ENCODE measurements at places on chromosomes 7 and 10.
A peak's percentile ranks its signal among the peaks of the same experiment; 100 is the strongest.

DNA sequence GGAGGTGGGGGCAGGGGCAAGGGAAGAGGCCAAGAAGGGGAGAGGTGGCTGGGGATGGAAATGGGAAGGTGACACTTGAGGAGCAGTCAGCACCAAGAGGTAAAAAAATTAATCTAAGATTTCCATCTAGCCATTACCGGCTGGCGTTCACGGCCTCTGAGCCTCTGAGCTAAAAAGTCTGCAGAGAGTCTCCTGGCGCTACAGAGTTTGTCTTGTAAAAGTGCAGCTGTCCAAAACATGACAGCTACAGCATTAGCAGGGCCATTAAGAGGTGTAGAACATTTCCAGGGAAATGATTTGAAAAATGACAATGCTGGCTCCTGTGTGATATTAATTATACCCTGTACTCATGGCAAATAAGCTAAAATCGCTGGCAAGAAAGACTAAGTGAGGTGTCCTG, 167.6 kb downstream of the LRMDA start:
- no peaks in the 10 kb centered on the region for H3K27me3 ChIP-seq
- H3K4me1 ChIP-seq: peaks cover 11% of the 10 kb centered on the region
- no peak for DNase-seq
- H3K4me3 ChIP-seq: no peak overlapping the region
- H3K36me3 ChIP-seq: no peaks in the 10 kb centered on the region

- H3K27ac ChIP-seq: no peak overlapping the region
- no peaks in the 10 kb centered on the region for H3K4me1 ChIP-seq
- no peak overlapping the region for H3K4me3 ChIP-seq
- no peaks in the 10 kb centered on the region for H3K27me3 ChIP-seq
- no peak for DNase-seq
These were observed 65.3 kb downstream of the LMBR1 start for GRCh38 chr7:156827587-156828203.

DNA sequence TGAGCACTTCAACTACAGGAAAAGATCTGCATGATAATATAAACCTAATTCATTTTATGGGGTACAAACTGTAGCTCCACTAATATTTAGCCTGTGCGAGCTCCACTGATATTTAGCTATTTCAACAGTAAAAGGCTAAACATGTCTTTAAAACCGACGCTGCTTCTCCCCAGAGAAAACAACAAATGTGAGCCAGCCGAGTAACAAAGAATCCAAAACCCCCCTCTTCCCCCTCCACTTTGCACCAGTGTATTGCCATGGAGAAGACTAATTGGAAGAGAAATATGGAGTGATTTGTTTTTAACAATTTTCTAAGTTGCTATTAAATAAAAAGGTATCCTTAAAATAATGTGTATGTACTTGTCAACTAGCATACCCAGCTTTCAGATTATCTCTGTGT, 136.7 kb downstream of the GFRA1 start:
- H3K27ac ChIP-seq: no peak overlapping the region
- H3K4me3 ChIP-seq: no peak overlapping the region
- no peaks in the 10 kb centered on the region for H3K27me3 ChIP-seq
- no peaks in the 10 kb centered on the region for H3K4me1 ChIP-seq
- no peak for DNase-seq
- H3K36me3 ChIP-seq: no peaks in the 10 kb centered on the region

GRCh38 chr10:96857301-96858012, 25.4 kb downstream of the LCOR start:
- H3K4me3 ChIP-seq: no peak overlapping the region
- DNase-seq: peak; percentile 8
- H3K27me3 ChIP-seq: no peaks in the 10 kb centered on the region

DNA sequence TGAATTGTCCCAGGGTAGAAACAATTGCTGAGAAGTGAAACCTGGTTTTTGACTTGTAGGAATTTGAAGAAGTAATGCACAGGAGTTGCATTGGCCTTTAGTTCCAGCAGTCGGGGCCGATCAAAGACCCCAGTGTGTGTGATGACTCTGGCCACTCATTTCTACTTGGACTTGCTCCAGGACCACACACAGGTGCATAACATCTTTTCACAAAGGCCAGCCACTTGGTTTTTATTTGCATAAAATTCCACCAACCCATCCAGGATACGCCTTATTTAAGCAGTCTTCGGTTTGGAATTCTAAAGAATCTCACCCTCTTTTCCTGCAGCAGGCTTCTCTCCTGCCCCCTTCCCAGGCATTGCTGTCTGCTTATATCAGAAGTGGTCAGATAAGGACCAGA, 162.0 kb upstream of the HABP2 start:
- no peak overlapping the region for H3K27ac ChIP-seq
- H3K4me3 ChIP-seq: no peak overlapping the region
- H3K27me3 ChIP-seq: no peaks in the 10 kb centered on the region
- no peak for DNase-seq

DNA sequence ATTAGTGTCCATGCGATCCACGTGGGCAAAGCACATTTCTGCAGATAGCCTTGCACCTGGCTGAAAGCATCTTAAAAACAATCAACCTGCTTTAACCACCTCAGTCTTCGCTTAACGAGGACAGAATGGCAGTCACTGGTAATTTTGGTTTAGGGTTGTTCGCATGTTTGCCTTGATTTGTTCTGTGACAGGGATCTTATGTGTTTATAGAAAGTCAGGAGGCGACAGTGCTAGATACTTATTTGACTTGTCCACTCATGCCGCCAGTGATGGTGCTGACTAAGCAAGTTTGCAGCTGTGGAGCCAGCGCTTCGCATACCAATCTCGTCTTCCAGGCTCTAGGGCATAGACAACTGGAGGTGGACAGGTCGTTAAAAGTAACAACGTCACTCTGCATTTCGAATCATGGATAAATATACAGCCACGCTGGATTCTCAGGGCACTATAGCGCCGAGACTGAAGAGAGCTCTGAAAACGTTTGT, 1.2 kb upstream of the TMEM243 start:
- H3K4me1 ChIP-seq: peaks cover 20% of the 10 kb centered on the region
- no peaks in the 10 kb centered on the region for H3K27me3 ChIP-seq
- H3K4me3 ChIP-seq: peak overlapping the region; percentile 46
- DNase-seq: peak; percentile 75
